RPMI7951 (cell line): ENCODE measurements at places on chromosomes 11 and 22. TPM values are rescaled to one million over a fixed set of nuclear protein-coding genes. Genes with fewer than 3 reads are reported as not detected.
A peak's percentile ranks its signal among the peaks of the same experiment; 100 is the strongest.

- DNase-seq, result no peak
These were observed 220.5 kb upstream of the PITPNB start for GRCh38 chr22:28139516-28139915.

GRCh38 chr11:14148653-14149273 is 186.2 kb downstream of the SPON1 start:
- peak; percentile 20 for DNase-seq

DNA sequence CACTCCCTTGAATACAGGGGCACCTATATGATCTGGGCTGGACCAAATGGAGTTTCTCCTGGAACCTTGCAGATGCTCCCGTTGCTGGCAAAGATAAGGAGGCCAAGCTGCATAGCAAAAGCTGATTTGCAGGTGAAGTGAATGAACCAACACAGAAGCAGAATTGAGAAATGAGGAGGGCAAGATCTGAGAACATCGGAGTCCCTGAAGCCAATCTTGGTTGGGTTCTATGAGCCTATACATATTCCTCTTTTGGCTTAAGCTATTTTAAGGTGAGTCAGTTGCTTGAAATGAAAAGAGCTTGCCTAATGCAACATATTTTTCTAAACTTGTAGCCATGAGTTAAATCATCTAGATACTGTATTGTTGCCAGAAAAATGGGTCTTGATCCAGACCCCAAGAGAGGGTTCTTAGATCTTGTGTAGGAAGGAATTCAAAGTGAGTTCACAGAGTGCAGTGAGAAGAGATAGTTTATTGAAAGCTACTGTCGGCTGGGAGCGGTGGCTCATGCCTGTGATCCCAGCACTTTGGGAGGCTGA is 23.5 kb downstream of the WEE1 start:
- DNase-seq, result no peak

GRCh38 chr11:128663824-128664223 is 30.0 kb upstream of the FLI1 start:
- DNase-seq, result no peak

DNA sequence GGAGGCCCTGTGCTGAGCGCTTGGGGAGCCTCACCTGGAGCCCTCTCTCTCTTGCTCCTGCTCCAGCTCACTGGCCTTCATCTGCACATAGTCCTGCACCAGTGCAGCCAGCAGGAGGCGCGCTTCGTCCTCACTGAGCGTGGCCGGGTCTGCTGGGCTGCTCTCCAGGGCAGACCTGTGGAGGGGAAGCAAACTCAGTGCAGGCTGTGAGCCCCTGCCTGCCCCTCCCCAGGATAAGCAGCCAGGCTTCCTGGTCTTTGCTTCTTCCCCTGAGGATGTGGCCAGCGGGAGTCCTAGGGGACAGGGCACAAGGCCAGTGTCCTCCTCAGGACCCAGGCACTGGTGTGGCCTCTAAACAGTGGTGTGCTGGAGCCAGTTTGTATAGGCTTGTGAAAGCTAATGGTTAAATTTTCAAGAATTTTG is 2.2 kb downstream of the CALCA start:
- DNase-seq, result no peak

- no peak for DNase-seq
These were observed 2.0 kb downstream of the USH1C start for GRCh38 chr11:17542249-17542648.

DNA sequence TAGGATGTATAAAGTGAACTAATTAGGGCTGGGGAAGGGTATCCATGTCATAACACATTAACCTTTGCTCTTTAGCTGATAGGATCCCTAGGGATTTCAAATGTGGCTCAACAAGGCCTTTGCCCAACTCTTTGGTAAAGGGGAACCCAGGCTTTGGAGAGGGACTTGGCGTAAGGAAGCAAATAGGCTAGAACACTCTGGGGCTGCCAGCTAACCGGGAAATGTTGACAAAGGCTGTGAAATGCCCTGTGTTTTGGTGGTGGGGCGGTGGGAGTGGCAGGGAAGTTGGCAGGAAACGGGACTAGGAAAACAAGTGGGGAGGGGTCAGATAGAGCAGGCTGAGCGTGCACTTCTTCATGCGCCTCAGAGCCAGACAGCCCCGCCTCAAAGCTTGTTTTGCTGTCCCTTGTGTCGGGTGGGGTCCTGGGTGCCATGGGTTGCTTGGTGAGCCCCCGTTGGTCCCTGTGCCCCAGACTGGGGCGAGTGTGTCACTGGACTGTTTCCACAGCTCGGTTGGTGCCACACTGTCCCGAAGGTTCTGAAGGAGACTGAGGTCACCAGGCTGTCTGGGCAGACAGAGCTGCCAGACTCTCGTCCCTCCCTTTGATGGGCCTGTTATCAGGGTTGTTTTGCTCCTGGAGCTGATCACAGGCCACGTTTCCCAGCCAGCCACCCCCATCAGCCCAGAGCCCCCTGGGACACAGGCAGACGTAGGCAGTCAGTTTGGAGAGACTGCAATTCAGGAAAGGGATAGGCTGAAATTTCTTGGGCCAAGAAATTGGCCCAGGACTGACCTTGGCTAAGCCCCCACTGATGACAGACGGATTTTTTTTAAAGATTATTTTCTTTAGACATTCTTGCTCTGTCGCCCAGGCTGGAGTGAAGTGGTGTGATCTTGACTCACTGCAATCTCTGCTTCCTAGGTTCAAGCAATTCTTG is 19.6 kb downstream of the KCTD21 start:
- no peak for DNase-seq

DNA sequence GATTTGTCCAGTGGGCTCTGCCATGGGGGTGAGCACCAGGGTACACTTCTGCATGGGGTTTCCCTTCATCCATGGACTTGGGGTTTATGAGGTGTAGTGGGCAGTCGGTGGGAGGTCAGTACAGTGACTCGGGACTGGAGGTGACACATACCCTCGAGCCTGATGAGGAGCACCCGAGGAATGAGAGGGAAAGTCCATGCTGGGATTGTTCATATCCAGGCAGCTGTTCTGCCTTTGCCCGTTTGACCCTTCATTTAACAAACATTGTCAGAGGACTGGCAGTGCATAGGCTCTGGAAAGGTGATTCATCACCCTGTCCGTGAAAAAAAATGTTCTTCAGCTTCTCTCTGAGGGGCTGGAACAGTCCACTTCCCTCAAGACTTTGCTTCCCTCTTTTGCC is 2.7 kb downstream of the NAV2 start:
- DNase-seq, result peak; percentile 94

GRCh38 chr22:30864441-30865420 is 103.8 kb downstream of the MORC2 start:
- DNase-seq, result no peak

- DNase-seq, result no peak
These were observed 800 bp downstream of the KCTD21 start for GRCh38 chr11:78187366-78188285.

GRCh38 chr11:61056571-61056970 is 45.7 kb upstream of the CD5 start:
- no peak for DNase-seq

- no peak for DNase-seq
These were observed 40.8 kb upstream of the SMIM38 start for GRCh38 chr11:69114811-69115523.

DNA sequence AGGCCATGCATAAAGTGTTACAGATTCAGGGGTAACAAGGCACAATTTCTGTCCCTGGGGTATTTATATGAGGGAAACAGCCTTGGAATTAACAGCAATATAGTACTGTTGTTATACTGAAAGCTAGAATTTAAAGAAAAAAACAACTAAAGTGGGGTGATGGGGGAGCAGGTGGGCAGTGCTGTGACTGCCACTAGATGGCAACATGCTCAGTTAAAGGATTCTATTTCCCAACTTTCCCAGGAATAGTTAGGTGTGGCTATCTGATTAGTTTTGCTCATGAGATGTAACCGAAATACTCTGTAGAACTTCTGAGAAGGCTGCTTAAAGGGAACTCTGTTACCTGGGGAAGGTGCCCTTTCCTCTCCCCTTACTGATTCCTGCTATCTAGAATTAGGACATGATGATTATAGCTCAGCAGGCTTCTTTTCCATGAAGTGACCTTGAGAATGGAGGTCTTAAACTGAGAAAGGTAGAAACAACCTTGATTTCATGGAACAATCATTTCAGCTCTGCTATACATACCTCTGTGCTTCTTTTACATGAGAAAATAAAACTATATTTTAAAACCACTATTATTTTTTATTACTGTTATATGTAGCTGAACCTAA is 102.6 kb downstream of the RELT start:
- peak; percentile 49 for DNase-seq

- peak; percentile 65 for DNase-seq
These were observed 4.1 kb upstream of the MAPK11 start for GRCh38 chr22:50274311-50274710.

DNA sequence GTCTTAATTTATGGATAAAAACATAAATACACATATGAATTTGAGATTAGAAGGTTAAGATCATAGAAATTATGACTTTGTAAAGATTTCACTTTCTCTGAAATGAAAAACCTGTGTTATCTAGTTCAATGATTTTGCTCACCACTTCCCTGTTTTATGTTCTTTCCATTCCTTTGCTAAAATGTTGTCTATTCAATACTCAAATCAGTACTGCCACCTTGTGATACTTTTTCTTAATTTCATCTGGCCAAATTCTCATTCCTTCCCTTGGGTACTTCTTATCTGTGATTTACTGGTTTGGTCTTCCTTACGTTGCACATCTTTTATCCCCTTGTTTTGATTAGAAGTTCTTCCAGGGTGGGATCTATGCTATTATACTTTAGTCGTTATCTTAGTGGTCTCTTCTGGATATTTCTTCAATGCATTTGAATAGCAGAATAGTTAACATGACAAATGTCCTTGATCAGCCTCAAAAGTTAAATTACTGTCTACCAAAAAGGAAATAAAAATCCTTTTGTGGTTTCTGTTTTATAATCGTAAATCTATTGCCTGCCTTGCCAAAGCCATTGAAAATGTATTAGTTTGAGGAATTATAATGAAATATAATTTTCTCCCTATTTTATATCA is 197.0 kb downstream of the PGR start:
- DNase-seq, result peak; percentile 40

GRCh38 chr11:46149342-46149741 is 28.1 kb upstream of the PHF21A start:
- DNase-seq, result no peak

DNA sequence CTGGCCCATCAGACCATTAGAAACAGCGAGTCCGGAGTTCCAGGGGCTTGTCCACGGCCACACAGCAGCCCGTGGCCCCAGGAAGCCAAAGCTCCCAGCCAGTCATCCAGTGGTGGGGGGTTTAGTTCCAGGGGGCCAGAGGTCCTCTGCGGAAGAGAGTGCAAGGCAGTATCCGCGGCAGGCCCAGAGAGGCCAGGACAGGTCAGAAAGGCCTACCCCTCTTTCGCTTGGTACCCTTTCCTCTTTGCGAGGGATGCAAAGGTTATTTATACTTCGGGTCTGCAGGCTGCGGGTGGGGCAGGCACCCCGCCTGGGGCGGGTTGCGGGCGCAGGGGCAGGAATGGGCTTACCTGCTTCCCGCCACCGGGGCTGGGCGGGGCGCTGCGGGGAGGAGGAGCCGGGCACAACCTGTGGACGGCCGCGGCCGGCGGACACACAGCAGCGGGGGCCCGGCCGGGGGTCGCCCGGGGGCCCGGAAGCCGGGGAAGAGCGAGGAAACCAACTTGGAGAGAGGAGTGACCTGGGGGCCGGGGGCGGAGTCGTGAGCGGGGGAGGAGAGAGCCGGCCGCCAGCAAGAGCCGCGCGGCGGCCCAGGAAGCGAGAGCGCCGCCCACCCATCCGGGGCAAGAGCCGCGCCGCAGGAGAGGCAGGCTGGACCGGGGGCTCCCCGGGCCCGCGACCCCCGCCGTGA is at the start of gene SH3BP1:
Gene SH3BP1 (plus strand): TSS at position 600 of the 691 bp plus-strand sequence. CDS start 119 bp downstream, outside the sequence.
- DNase-seq, result peak; percentile 66

DNA sequence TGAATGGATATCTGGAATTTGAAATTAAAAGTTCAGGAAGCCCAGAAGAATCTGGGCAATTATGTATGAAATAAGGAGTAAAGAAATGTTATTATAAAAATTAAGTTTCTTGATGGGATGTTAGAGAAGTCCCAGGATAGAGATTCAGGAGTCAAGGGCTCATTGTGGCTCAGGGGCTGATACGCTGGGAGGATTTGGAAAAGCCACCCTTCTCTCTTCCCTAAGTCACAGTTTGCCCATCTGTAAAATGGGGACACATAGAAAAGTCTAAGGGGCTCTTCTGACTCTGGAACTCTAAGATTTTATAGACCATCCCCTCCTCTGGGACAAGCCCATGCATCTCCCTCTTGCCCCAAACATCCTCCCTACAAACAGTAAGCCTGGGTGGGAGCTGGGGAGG is 118.1 kb downstream of the TIMP3 start:
- no peak for DNase-seq

GRCh38 chr11:75349521-75350116 is 1.8 kb downstream of the ARRB1 start:
- no peak for DNase-seq

- no peak for DNase-seq
These were observed 21.9 kb downstream of the ASCC2 start for GRCh38 chr22:29816128-29816527.

CDC42BPG gene
- total RNA-seq, result 0.20 TPM in 1 of 2 replicates, not detected in the other

MMP27 gene
- not detected in 2 replicates for total RNA-seq

GSTT2B gene
- total RNA-seq, result 18.5 and 21.4 TPM in 2 replicates

NR1H3 gene
- 7.9 and 8.4 TPM in 2 replicates for total RNA-seq

ALDH3B1 gene
- 13.3 and 17.4 TPM in 2 replicates for total RNA-seq
